ENCODE measurements at places on chromosomes 7 and 10. TPM values are rescaled to one million over a fixed set of nuclear protein-coding genes. Genes with fewer than 3 reads are reported as not detected.

The SH3PXD2A gene
- 5.2 TPM for polyA plus RNA-seq

The ANKRD61 gene
- not detected for polyA plus RNA-seq

The ELN gene
- not detected for polyA plus RNA-seq

The KCNH2 gene
- 35.5 TPM for polyA plus RNA-seq

The ABCC2 gene
- 2.0 TPM for polyA plus RNA-seq

The OR6B1 gene
- polyA plus RNA-seq, result not detected

The LRRC18 gene
- polyA plus RNA-seq, result not detected

The KMT2E gene
- polyA plus RNA-seq, result 78.4 TPM

The SPDYE2 gene
- not detected for polyA plus RNA-seq

The LIPJ gene
- polyA plus RNA-seq, result 0.15 TPM

The MGAM2 gene
- polyA plus RNA-seq, result 0.76 TPM

The ZNF853 gene
- polyA plus RNA-seq, result 8.7 TPM

The SPRN gene
- polyA plus RNA-seq, result 1.1 TPM

The FFAR4 gene
- not detected for polyA plus RNA-seq

The ACTR3C gene
- not detected for polyA plus RNA-seq

The PRKAR2B gene
- polyA plus RNA-seq, result 297 TPM

The INHBA gene
- polyA plus RNA-seq, result 0.30 TPM

The ASB4 gene
- polyA plus RNA-seq, result 0.11 TPM

The PLAC9 gene
- not detected for polyA plus RNA-seq

The CHST15 gene
- 0.79 TPM for polyA plus RNA-seq

The PRKG1 gene
- polyA plus RNA-seq, result 1.5 TPM

The STK31 gene
- polyA plus RNA-seq, result 1.4 TPM
